ENCODE measurements at places on chromosomes 6 and 20.

DNA sequence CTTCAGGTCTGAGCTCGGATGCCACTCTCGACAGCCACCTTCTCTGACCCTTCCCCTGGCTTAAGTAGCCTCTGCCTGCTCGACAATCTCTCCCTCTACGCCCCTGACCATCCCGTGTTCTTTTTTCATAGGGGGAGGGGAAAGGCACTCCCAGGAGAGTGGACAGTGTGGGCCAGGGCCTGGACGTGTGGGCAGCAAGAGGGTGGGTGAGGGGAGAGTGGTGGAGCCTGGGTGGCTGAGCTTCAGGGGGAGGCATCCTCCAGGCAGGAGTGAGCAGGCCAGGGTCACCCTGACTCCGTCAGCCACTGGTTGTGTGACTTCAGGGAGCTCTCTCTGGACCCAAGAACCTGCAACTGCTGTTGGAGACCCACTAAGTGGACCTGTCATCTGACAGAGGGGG is 92.7 kb downstream of the CEBPB start:
- no peak for DNase-seq

DNA sequence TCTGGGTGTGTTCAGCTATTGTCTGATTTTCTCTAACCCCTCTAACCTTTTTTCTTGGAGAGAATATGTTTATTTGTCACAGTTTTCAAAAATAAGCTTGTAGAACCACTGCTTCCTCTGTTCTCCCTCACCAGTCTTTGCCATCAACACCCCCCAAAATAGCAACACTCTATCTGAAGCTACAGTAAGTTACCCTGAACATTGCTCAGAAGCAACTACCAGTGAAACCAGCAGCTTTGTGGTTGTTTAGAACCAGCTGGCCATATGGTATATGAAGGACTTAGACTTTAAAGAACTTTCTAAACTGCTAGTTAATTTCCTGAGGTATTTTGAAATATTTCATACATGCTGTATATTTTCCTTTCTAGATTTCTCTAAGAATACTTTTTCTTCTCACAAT is 242.9 kb downstream of the KHDRBS2 start:
- DNase-seq = no peak

DNA sequence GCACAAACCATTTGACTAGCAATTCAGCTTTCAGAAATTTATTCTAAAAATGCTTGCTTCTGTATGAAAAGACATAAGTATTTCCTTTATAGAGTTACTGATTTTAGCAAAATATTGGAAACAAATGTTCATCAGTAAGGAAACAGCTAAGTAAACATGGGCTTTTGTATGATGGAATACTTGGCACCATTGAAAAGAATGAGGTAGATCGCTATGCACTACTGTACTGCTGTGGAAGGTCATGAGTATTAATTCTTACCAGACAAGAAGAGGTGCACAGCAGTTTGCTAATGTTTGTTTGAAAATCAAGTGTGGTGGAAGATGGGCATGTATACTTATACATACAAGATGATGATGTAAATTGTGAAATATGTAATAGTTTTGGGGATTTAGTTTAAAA is 73.0 kb downstream of the FARS2 start:
- no peak for DNase-seq

GRCh38 chr6:32139590-32139989 is 9.5 kb upstream of the FKBPL start:
- DNase-seq = no peak

DNA sequence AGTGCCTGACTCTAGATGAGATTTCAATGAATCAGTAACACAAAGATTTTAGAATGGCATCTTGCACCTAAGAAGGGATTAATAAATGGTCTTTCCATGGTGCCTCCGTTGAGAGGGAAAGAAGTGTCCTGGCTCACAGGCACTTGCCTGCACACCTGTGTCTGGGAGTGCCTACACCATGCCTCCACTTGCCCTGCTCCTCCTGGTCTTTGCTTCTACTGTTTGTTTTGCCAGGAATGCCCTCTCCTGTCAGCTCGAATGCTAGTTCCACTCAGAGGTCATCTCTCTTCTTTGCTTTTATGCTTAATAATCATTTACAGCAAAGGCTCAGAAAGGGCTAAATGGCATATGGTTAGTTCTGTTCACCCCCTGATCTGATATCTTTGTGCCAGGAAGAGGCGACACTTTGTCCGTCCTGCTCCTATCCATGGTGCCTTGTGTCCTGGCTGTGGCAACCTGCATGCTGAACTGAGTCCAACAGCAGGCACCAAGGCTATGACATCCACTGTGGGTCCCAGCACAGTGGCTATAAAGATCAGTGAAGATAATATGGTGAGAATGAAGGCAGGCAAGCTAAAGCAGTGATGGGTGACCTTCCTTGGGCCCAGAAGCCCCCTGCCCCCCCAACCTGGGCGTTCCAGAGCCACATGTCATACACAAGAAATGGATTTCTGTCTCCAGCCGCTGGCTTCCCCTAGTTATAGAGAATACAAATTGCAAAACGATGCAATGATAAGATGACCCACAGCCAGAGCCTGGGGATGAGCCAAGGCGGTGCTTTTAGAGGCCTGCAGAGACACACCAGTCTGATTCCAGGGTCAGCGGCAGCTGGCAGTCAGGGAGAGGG is 1.4 kb downstream of the C6orf132 start:
- no peak for DNase-seq

- DNase-seq = no peak
Observed at GRCh38 chr6:30829639-30830255, 54.6 kb upstream of the DDR1 start.

GRCh38 chr6:33845031-33845745 is 41.4 kb upstream of the MLN start:
- no peak for DNase-seq

DNA sequence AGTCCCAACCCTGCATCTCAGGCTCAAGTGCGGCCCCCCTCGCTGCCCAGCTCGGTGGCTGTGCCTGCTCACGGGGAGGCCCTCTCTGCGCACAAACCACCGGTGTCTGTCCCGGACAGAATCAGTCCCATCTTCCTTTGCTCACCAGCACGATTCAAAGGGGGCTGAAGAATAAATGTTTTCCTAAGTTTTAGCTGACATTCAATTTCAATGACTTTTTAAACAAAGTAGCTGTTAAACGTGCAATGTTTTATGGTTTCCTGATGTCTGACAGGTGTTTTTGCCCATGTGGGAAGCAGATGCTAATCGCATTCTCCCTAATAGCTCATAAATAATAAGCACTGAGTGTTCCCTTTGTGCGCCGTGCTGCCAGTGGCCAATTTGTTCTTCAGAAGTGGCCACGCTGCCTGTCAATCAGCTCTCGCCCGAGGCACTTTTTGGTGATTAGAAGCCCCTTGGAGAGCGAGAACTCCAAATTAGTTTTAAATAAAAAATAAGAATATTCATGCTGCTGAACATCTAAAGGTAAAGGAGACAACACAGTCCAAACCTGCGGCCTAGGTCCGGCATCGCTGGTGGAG is 26.3 kb downstream of the BHLHE23 start:
- DNase-seq = no peak
